Activated T-helper 1 cell treated with anti-CD3 and anti-CD28 coated beads, Interleukin-12 subunit alpha, Interleukin-12 subunit beta, Interleukin-2, Interleukin-4 antibody, amounts not matched to agents 30 ng/mL and 10 ng/mL and 1 ng/mL, durations not matched to agents 14 hours and 24 hours and 36 hours (primary cell): ENCODE measurements at places on chromosomes 2 and 18.

DNA sequence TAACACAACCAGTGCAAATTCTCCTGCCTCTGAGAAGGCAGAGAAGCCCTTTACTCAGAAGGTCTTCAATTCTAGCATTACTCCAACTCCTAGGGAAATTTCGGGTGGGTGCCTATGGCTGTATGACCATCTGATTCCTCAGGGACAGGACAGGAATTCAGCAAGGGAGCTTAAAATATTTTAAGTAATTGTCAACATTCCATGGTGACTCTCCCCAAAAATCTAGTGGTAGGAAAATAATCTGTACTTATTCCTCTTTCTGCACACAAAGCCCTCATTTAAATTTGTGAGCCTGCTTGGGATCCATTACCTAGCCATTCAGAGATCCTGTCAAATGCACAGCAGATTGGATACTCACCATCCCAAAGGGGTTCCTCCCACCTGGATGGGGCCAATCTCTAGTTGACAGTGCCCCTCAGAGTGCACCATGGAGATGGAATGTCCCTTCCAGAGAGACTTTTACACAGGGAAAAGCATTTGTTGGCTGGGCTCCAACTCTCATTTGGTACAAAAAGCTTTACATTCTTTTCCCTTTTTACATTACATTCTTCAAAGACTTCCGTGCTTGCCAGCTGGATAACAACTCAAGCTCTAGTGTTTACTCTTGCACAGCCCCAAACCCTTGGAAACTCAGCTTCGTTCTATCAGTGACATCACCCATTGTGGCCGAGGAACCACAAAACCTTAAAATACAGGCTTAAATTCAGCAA, 3.1 kb upstream of the TMEM150A start:
- DNase-seq: no peak

DNA sequence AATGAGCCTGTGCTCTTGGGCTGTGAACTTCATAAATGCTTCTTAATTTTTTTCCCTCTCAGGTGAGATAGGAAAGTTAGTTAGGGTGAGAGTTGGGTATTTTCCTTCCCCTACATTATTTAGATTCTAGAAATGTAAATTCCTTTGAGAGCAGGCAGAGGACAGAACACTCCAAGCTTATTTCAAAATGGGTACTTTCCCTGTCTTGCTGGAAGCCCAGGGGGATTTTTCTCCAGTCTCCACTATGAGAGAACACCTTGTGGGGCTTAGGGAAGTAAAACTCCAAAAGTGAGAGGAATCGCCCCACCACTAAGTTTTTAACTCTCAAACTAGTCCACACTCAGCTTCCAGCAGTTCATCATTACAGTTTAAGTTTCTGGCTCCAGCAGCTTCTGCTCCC, 253.2 kb upstream of the CTAGE1 start:
- DNase-seq: no peak

- DNase-seq: no peak
Measured at GRCh38 chr2:237870126-237870525, 10.7 kb downstream of the RAMP1 start.

- no peak for DNase-seq
Measured at GRCh38 chr2:2234398-2235195, 96.5 kb downstream of the MYT1L start.

- DNase-seq: no peak
Measured at GRCh38 chr18:22667616-22668422, 250.1 kb upstream of the CTAGE1 start.

DNA sequence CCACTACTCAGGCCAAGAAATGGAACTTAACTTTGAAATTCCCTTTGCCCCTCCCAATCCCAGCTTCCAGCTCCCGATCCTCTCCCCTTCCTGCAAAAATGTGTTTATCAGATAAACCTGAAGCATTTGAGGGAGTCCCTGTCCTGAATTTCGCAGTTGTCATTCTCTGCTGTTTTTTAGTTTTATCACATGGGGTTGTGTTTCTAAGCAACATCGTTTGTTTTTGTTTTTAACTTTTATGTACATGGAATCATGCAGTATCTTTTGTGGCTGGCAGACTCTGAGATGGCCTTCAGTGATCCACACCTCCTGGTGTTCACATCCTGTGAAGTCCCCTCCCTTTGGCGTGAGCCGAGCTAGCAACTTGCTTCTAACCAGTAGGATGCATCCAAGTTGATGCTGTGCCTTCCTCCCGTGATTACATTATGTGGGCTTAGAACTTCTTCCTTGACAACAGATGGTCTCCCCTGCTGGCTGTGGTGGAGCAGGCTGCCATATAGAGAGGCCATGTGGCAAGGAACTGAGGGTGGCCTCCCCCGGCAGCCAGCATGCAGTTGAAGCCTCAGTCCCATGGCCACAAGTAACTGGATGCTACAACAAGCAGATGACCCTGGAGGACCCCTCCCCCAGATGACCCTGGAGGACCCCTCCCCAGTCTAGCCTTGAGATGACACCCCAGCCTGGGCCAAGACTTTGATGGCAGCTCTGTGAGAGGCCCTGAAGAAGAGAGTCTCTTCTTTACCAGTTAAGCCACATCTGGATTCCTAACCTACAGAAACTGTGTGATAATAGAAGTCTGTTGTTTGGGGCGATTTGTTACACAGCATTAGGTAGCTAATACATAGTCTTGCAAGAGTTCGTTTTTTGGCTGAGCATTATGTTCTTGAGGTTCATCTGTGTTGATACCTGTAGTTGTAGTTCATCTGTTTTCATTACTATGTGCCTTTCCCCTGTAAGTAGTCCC, 27.7 kb downstream of the SH3BP4 start:
- no peak for DNase-seq

DNA sequence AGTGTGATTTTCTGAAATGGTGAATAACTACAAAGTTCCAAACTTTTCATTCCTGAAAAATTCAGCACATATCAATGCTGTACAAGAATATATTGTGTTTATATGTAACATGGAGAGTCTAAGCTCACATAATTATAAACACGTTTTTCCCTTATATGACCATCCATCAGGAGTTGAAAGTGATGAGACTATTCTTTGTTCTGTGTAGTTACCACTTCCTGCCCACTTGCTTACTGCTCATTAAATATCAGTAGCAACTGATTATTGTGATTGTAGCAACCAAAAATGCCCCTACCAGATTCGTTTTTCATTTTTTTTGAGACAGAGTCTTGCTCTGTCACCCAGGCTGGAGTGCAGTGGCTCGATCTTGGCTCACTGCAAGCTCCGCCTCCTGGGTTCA, 30.8 kb downstream of the OTX1 start:
- no peak for DNase-seq

GRCh38 chr2:41967476-41968181, 80.2 kb upstream of the PKDCC start:
- DNase-seq: no peak

- no peak for DNase-seq
Measured at GRCh38 chr2:233553366-233553765, 13.2 kb downstream of the USP40 start.

- no peak for DNase-seq
Measured at GRCh38 chr2:26455670-26456439, 22.1 kb downstream of the OTOF start.

- DNase-seq: no peak
Measured at GRCh38 chr2:2950403-2950952, 427.1 kb downstream of the EIPR1 start.

- DNase-seq: no peak
Measured at GRCh38 chr18:79849328-79850207, 51.8 kb downstream of the KCNG2 start.

GRCh38 chr2:215138479-215138878, at the start of gene ABCA12:
Gene ABCA12 (minus strand): TSS chr2:215138626. CDS start chr2:215138208, 418 bp downstream.
- DNase-seq: no peak

GRCh38 chr2:37283207-37283606, 41.4 kb downstream of the PRKD3 start:
- no peak for DNase-seq

- DNase-seq: no peak
Measured at GRCh38 chr2:159497256-159497655, 119.1 kb downstream of the BAZ2B start.

GRCh38 chr2:173750353-173750801, 214.8 kb downstream of the SP3 start:
- no peak for DNase-seq

DNA sequence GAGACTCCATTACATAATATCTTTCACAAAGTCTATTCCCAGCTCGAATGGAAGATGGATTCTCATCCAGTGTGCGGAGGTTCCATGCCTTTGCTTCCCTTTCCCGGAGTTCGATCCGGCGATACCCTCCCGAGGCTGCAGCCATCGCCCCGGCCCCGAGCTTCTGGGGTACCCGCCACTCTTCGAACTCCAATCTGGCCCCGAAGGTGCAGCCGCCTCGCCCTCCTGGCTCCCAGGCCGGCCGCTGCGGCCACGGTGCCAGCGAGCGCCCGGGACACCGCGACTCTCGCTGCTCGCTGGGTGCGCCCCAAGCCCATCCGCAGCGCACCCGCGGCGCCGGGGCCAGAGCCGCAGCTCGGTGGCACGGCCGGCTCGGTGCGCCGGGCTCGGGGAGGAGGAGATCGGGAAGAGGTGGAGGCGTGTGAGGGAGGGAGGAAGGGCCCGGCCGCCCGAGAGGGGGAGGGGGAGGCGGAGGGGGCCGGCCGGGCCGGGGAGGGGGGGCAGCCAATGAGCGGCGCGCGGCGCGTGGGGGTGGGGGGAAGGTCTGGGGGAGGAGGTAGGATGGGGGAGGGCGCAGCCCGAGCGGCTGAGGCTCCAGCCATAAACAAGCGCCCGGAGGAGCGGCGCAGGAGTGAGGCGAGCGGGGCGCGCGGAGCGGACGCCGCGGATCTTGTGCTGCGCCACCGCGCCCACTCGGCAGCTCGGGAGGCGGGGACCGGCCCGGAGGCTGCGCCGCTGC, at the start of gene CRIM1:
Gene CRIM1, plus strand, starts transcription at position 628 of the 739 bp plus-strand sequence. CDS start 515 bp downstream, outside the sequence.
- peak; percentile 42 for DNase-seq

DNA sequence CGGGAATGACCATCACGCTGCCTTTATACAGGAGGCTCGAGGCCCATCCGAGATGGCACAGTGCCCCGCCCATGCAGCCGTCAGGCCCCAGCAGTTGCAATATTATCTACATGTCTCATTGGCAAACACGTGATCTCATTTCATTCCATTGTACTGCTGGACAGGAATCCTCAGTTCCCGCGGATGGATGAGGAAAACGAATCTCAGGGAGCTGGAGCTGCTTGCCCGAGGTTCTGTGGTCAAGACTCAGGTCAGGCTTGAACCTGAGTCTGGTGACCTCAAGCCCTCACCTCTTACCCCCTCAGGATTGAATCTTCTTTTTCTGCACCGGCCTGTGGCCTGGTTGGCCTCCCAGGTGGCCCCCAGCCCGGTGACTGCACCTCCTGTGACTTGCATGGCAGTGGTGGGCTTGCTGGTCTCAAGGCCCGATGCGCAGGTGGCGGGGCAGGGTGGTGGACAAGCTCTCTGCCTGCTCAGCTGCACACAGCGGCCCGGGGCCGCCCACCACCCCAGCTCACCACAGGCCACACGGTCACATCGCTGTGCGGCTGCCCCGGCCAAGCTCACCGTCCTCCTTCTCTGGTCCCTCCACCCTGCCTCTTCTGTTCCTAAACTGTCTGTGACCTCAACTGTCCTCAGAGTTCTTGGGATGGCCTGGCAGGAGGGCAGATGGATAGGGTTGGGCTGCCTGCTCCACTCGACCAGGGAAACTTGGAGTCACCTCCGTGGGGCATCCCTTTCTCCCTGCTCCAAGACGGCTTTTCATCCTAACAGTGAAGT, 52.0 kb upstream of the HS6ST1 start:
- DNase-seq: no peak
